ENCODE measurements at places on chromosomes 7 and 10.

DNA sequence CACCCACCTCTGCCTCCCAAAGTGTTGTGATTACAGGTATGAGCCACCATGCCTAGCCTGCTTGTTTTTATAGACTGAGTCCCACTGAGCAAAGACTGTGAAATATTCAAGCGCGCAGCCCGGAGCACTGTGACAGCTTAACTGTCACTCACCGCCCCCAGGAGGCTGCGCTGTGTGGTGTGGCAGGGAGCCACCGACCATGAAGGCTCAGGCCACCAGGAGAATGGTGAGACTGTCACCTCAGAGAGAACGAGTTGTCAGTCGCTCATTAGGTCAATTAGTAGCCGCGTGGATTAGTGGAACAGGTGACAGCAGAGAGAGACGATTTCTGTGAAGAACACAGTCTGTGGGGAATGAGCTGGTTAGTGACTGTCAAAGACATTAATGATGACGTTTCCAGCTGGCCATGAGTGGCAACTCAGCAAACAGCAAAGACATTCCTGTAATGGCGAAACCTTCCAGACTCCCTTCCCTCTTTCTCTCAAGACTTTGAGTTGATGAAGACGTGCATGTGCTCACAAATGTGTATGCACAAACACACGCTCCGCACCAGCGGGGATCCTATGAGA is 64.5 kb downstream of the CYCS start:
- DNase-seq, result no peak

DNA sequence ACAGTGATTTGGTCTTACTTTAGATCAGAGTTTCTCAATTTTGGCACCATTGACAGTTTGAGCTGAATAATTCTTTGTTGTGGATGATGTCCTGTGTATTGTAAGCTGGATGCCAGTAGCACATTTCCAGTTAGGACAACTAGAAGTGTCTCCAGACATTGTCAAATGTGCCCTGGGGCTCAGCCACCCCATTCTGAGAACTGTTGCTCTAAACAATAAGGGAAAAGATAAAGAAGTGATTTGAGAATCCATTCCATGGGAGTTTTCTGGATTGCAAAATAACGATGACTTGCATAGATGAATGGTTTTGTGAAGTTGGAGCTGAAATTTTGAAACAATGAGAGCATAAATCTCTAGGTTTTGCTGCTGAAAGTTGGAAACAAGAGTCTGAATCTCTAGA is 44.6 kb downstream of the NUP205 start:
- DNase-seq, result no peak

DNA sequence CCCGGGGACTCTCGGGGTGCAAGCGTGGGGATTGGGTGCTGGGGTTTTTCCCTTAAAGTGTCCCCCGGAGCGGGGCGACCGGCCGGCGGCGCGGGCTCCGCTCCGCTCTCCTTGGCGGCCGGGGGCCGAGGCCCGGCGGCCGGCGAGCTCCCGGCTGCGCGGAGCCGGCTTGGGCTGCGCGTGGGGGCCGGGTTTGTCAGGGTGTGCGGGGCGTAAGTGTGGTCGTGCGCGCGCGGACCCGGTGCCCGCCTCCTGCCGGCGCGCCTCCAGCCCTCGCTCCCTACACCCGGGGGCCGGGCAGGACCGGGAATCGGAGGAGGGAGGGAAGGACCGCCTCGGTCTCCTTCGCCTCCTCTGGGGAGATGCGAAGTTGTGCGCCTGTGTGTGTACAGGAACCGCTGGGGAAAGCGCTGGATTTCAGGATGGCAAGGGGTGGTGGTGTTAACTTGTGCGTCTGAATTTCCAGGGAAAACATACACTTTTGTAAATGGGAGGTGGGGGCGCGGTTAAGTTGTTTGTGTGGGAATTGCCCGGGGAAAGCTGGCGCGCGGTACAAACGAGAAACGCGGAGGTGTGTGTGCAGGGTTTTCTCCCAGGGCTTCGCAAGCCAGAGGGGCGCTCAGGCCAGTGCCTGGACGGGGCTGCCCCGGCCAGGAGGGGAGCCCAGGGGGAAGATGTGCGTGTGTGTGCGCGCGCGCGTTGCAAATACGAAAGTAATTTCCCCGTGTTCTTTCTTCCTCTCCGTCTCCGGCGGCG is 737 bp downstream of the ZMIZ1 start:
- DNase-seq, result peak; percentile 67

DNA sequence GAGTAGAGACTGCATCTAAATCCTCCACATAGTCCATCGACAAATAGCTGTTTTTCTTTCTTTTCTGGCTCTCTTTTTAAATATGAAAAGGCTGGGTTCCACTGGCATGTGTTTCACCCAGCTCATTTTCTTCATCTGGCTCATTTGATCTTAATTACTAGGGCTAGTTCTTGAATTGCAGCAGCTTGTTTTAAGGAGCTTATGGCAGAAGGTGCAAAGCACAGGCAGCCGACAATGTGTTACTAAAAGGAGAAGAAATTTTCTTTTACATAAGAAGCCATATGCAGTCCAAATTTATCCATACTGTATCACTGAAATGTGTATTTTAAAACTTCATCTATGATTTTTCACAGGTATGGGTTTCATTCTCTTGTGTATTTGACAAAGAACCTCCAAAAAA is 205.6 kb upstream of the PTER start:
- DNase-seq, result peak; percentile 10

- DNase-seq, result no peak
These were observed 108.1 kb downstream of the BMPER start for GRCh38 chr7:34013421-34013820.

Measured in tongue (tissue), 3 donors.